ENCODE measurements at places on chromosomes 1 and 21. TPM values are rescaled to one million over a fixed set of nuclear protein-coding genes. Genes with fewer than 3 reads are reported as not detected.

DNA sequence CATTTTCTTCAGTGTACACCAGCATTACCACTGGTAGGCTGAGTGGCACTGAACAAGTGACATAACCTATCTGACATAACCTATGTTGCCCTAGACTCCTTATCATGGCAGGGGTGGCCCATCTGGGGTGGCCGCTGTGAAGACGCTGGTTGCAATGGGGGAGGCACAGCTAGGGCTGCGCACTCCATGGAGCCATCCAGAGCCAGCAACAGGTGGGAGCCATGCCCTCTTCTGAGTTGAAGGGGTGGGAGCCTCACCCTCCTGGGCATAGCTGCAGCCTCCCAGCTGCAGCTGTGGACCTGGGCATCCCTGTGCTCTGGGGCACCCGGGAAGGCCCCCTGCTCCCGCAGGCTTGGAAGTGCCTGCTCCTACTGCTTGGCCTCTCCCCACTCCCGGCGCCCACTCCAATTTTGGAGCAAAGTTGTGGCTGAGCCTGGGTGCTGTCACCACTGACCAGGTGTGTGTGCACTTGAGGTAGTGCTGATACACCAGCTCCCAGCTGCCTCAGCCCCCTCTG, 52.4 kb upstream of the NTPCR start:
- no peak for DNase-seq

DNA sequence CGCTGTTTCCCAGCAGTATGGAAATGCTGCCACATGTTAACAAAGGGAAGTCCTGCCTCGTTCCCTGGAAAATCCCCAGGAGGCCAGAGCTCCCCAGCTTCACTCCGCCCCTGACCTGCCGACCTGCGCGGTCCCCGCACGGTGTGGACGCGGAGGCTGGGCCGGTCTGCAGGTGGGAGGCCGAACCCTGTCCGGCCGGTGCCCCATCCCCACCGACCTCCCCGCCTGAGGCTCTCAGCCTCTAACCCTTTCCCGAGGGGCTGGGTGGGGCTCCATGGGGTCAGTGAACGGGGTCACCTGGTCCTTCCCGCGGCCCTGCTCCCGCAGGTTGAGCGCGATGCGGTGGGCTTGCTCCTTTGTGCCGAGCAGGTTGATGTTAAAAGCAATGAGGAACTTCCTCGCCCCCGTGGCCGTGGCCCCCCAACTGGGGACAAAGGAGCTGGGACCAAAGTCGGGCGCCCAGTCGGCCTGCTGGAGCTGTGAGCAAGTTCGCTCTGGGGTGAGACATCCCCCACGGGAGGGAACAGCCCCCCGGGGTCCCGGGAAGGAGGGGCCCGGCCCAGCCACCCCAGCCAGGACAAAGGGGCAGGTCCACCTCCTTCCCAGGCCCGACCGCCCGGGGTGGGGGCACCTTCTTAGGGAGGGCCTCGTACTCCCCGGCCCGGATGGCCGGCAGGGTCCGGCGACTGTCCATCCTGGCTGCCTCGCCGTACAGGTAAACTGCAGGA, 4.0 kb downstream of the FTCD start:
- DNase-seq: no peak

DNA sequence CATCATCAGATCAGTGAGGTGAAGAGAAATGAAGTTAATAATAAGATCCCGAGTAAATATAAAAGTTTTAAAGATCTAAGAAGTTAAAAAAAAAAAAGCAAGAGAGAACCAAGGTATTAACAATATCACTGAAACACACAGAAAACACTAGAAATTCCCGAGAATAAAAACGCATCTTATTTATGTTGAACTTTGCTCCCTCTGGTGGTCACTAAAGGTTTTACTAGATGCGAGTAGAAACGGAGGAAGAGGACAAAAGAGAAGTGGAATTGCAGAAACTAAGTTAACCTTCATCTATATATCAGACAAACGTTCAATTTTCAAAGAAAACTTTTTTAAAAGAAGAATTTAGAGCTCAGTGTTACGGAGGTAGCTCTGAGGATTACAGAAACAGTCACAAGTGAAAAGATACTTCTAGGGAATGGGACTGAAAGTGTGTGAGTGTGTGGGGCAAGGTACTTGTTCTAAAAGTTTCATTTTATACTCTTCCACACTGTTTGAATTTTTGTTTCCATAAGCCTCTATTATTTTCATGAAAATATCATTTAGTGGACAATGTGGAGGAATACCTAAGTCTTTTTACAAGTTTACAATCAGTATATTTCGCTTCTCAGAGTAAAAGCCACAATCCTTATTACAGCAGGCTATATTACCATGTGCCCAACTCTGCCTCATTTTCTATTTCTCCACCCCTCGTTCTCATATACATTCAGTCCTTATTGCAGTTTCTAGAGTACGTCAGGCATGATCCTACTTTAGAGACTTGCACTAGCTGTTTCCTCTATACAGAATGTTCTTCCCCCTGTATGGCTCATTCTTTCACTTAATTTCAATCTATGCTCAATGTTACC, 19.7 kb downstream of the ACBD6 start:
- DNase-seq: peak; percentile 72

PIP5K1A gene
- total RNA-seq: 98.7 TPM
